ENCODE measurements at places on chromosomes 16 and 17.

DNA sequence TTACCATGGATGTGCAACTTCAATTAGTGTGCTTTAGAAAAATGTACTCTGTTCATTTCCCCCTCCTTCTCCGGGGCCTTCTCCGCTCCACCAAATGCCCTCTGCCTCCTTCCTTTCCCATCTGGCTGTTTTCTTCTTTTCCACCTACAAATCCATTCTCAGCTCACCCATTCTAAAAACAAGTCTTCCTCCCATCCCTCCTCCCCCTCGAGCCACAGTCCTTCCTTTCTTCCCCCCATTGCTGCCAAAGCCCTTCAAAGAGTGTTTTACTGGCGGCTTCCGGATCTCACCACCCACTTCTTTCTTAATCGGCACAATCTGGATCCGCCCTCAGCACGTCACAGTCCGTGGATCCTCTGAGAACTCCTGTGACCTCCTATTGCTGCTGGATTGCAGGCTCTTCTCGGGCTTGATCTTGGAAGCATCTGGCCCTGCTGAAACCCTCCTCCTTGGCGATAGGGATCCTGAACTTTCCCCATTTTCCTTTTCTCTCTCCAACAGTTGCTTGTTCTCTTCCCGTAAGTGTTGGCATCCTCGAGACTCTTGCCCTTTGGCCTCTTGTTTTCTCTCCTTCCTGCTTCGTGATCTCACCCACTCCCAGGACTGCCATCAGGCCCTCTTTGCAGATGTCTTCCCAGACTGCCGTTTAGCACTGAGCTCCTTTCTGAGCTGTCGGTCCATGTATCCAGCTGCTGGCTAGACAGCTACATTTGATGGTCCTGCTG is 36.0 kb upstream of the FBXO47 start:
- peak; percentile 27 for DNase-seq

DNA sequence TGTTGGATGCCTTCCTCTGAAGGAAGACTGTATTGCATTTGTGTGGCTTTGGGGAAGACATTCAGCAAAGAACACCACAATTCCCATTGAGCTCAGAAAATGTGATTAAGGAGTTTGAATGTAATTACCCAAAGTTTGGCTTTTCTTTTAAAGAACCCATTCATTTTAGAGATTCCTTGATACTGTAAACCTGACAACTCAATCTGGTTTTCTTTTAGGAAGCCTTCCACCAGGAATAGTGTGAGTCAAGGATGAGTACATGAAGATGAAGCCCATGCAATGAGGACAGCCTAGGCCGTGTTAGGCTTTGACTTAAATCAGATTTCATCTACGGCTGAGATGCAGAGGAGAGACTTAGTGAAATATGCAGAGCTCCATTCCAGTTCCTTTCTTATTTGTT is 271.7 kb upstream of the TBX2 start:
- DNase-seq, result no peak

DNA sequence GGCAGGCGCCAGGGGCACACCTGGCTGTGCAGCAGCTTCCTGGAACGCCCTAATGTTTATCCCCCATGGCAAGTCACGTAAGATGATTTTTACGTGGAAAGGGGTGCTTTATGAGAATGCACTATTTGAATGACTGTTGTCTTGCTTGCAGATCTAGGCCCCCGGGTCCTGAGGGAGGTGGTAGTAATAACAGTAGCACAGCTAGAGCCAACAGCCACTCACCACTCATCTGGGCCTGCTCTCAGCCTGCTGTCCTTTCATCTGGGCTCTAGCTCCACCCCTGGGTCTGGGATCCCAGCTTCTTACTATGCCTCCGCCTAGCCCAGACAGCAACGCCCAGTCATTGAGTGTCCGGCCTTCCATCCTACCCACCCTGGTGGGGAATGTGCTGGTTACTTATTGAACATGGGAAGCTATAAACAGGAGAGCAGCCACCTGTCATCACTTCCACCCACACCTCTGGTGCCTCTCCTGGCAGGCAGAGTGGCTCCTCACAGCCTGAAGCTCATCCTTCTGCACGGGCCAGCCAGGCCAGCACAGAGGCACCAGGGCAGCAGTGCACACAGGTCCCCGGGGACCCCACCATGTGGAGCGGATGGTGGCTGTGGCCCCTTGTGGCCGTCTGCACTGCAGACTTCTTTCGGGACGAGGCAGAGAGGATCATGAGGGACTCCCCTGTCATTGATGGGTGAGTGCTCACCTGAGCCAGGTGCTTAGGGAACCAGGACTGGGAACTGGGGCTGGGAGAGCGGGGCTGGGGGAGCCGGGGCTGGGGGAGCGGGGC is 16.6 kb downstream of the DPEP1 start:
- DNase-seq, result no peak

- DNase-seq, result no peak
These were observed 223.9 kb downstream of the ZFHX3 start for GRCh38 chr16:72824027-72824426.

DNA sequence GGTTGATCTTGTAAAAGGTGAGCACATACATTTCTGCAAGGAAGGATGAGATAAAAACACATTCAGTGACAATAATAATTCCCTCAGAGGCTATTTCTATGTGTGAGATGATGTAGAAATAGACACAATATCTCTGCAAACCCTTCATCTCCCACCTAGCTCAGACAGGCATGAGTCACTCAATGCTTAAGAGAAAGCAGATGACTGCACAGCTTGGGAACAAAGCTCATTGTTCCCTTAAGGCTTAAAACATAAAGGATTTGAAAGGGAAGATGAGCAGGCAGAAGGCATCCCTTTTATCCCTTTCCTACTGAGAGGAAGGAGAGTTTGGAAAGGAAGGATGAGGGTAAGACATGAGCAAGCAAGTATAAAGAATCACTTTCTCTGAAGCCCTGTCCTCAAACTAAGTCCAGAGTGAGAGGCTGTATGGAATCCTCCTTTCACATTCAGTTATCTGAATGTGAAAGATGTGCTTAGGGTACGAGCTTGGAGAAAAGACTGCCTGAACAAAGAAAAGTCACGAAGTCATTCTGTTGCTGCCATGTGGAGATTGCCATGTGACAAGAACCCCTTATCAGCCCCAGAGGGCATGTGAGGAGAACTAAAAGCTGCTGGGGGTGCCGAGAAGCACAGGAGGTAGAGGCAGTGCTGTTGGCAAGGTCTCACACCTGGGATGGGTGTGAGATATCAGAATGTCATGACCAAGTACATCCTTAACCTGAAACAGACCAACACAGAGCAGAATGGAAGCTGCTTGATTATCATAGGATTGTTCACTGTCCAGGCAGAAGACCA is 58.2 kb downstream of the CNTNAP4 start:
- no peak for DNase-seq

- peak; percentile 10 for DNase-seq
These were observed 7.4 kb downstream of the CDK5RAP3 start for GRCh38 chr17:47978324-47978723.

- no peak for DNase-seq
These were observed 18.9 kb downstream of the GALNS start for GRCh38 chr16:88837806-88838205.

DNA sequence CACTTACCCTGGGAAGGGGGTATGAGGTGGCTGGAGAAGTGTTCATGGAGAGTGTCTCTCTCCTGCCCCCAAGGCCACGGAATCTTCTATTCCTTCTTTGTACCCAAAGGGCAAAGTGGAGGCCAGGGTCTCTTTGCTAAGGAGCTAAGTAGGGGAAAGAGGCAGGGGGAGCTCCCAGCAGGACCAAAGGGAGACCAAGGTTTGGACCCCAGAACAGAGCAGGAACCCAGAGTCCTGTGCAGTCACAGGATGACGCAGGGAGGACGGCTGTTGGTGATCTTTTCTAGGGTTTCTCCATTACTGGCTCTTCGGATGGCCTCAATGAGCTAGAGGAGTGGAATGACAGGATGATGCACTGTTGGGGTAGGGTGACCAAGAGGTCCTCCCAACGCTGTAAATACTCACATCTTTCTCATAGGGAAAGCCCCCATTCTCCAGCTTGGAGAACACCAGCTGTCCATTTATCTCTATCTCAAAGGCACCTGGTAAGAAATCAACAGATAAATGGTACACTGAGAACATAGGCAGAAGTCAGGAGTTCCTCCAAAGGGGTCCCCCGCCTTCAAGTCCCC is 966 bp downstream of the MIEN1 start:
- no peak for DNase-seq

DNA sequence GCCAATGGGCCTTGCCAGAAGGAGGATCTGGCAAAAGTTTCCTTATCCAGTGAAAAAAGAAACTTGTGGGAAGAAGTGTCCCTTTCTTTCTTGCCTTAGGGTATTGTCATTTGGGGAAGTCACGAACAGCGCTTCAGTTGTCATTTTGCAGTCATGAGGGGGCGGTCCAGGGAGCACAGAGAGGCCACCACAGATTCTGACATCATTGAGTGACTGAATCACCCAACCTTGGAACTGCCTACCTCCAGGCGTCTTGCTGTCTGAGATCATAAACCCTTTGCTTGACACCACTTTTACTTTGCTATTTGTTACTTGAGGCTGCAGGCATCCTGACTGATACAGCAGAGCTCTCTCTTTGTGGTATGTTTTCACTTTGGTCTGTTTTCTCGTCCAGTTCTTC is 3.1 kb upstream of the WSCD1 start:
- DNase-seq, result no peak

GRCh38 chr17:53527473-53527872 is 295.3 kb upstream of the KIF2B start:
- no peak for DNase-seq

GRCh38 chr16:49019831-49020230 is 261.8 kb downstream of the CBLN1 start:
- no peak for DNase-seq

GRCh38 chr17:12859520-12859919 is 70.2 kb downstream of the ARHGAP44 start:
- DNase-seq, result no peak

GRCh38 chr17:28189667-28190066 is 129.3 kb upstream of the TMEM97 start:
- no peak for DNase-seq

DNA sequence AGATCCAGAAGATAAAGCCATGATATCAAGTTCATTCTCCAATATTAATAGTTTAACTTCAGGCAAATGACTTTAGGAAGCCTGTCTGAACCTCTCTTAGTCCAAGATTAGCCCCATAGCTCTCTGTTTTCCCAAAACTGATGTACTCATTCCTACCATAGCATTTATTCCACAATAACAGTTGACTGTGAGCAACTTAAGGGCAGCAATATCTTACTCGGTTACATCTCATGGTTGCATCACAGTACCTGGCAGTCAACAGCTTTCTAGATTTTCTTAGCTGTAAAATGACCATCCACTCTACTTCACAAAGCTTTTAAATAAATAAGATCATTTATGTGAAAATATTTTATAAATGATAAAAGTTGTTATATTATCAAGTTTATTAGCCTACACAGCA is 58.2 kb upstream of the STAC2 start:
- no peak for DNase-seq

- no peak for DNase-seq
These were observed 6.6 kb downstream of the SOCS1 start for GRCh38 chr16:11249233-11250061.

GRCh38 chr17:5580367-5580766 is 3.9 kb downstream of the NLRP1 start:
- DNase-seq, result no peak

GRCh38 chr17:56269556-56270389 is 116.5 kb downstream of the ANKFN1 start:
- no peak for DNase-seq

- no peak for DNase-seq
These were observed 1.2 kb upstream of the SEPTIN1 start for GRCh38 chr16:30383521-30383920.

DNA sequence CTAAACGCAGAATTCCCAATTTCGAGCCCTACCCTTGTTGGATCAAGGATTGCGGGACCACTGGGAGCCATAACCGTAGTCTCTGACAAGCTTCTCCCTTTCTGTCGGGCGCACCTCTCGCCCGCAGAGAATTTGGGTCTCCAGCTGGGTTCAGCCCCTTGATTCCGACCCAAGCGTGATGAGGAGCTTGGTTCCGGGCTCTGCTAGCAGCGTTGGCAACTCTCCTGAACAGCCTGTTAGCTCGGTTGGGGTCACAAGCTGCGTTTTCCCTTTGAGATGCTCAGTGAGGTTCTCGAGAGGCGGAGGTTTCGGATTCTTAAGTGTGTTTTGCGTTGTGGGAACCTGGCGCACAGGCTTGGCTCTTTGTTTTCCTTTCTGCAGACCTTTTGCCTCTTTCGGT is 655 bp downstream of the ATXN1L start:
- DNase-seq, result no peak

DNA sequence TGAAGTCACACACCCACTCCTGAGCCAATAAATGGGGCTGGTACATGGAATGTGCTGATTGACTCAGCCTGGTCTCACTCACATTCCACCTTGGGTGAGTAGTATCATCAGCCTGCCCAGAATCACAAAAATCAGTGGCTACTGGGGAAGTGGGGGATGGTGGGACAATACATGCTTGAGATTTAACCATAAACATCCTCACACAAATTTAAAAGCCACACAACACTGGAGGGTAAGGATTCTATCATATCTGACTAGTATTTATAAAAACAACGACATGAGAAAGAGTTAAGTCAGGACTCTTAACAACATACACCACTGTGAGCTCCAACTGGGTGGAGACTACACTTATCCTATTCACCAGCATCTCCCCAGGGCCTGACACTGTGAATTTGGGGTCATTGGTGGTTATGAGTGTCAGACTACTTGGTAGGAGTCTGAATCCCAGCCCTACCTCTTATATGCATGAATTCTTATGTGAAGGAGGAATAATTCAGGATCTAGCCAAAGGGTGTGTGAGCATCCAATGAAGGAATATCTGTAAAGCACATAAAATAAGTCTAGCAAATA is 26.0 kb upstream of the IRX6 start:
- DNase-seq, result no peak

DNA sequence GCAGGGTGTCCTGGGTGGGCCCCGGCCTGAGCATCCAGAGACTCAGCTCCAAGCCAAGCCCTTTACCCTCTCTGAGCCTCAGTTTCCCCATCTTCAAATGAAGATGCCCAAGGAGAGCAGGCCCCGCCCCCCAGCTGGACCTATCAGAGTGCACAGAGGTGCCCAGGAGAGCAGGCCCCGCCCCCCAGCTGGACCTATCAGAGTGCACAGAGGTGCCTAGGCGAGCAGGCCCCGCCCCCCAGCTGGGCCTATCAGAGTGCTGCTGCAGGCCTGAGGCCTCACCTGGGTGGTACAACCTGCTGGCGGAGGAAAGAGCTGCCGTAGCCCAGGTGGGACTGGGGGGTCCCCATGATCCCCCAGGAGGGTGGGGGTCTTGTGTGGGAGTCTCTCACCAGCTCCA is 3.4 kb upstream of the SSTR5 start:
- no peak for DNase-seq

- no peak for DNase-seq
These were observed 19.5 kb downstream of the TNFRSF13B start for GRCh38 chr17:16952401-16952800.

- DNase-seq, result no peak
These were observed 5.1 kb upstream of the RBFOX3 start for GRCh38 chr17:79615926-79616325.

DNA sequence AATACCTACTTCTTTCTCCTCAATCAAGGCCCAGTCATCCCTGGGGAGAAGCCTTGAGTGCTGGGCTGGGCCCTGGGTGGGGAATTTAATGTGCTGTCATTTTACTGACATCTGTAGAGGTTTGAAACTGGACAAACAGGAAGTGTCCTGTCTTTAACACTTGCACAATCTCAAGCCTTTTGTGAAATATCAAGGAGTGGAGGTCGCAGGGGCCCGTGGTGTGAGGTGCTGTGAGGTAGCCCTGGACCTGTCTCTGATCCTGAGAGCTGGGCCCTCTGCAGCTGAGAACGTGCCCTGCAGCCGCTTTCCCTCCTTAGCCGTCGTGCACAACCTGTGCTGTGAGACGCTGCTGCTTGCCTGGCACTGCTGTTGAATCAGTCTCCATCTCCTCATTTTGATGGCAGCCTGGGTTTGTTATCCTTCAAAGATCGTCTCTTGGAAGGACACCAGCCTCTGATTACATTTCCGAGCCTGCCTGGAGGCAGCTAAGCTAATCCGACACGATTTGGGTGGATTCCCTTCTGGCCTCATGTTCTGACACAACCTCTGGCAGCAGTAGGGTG is 29.9 kb downstream of the SMARCE1 start:
- DNase-seq, result no peak

Data from effector CD8-positive, alpha-beta T cell (primary cell).